ENCODE measurements at places on chromosomes 3 and 15. TPM values are rescaled to one million over a fixed set of nuclear protein-coding genes. Genes with fewer than 3 reads are reported as not detected.

The PLA1A gene
- polyA plus RNA-seq, result 2.4 TPM

The USP3 gene
- 20.7 TPM for polyA plus RNA-seq

The RTP4 gene
- polyA plus RNA-seq, result 2.0 TPM

The ASB14 gene
- not detected for polyA plus RNA-seq

The WNT7A gene
- polyA plus RNA-seq, result 1.4 TPM

The SLCO2A1 gene
- 3.9 TPM for polyA plus RNA-seq

The GPR62 gene
- 8.9 TPM for polyA plus RNA-seq

The LTF gene
- polyA plus RNA-seq, result 1.5 TPM

The CADM2 gene
- polyA plus RNA-seq, result 5.9 TPM

The GPR149 gene
- not detected for polyA plus RNA-seq

The KCNAB1 gene
- 2.6 TPM for polyA plus RNA-seq

The PLD1 gene
- 6.4 TPM for polyA plus RNA-seq

The VWA5B2 gene
- 8.0 TPM for polyA plus RNA-seq

The UBE3A gene
- 36.3 TPM for polyA plus RNA-seq

The ST3GAL6 gene
- 1.7 TPM for polyA plus RNA-seq

The KNG1 gene
- polyA plus RNA-seq, result 0.15 TPM

The MME gene
- polyA plus RNA-seq, result not detected

The SPTBN5 gene
- 0.12 TPM for polyA plus RNA-seq

The TCTA gene
- polyA plus RNA-seq, result 56.6 TPM

The GXYLT2 gene
- 0.88 TPM for polyA plus RNA-seq

The SMCO1 gene
- not detected for polyA plus RNA-seq

The SNTN gene
- not detected for polyA plus RNA-seq

The COL7A1 gene
- 1.5 TPM for polyA plus RNA-seq

The FETUB gene
- not detected for polyA plus RNA-seq

The MRPS22 gene
- 29.0 TPM for polyA plus RNA-seq

The CCDC33 gene
- polyA plus RNA-seq, result 0.46 TPM

The SST gene
- polyA plus RNA-seq, result 140 TPM

The MLF1 gene
- 22.8 TPM for polyA plus RNA-seq

The SPCS1 gene
- polyA plus RNA-seq, result 130 TPM

The RTP1 gene
- 0.93 TPM for polyA plus RNA-seq

The GHSR gene
- polyA plus RNA-seq, result not detected

The CCR9 gene
- polyA plus RNA-seq, result 0.25 TPM

The A4GNT gene
- polyA plus RNA-seq, result not detected

The KCTD6 gene
- 5.2 TPM for polyA plus RNA-seq

The CAND2 gene
- 10.3 TPM for polyA plus RNA-seq

The TERC gene
- polyA plus RNA-seq, result not detected

Measured in brain (organoid and tissue), 16 donors.